Hematopoietic multipotent progenitor cell (in vitro differentiated cells): ENCODE measurements at places on chromosomes 5 and 9. TPM values are rescaled to one million over a fixed set of nuclear protein-coding genes. Genes with fewer than 3 reads are reported as not detected.

CDKN2A gene
- total RNA-seq, result 0.27 TPM

SAPCD2 gene
- total RNA-seq, result 4.8 TPM

NR2F1-AS1 gene
- not detected for total RNA-seq

MORN5 gene
- total RNA-seq, result 0.27 TPM

SURF1 gene
- total RNA-seq, result 22.9 TPM

ZBTB34 gene
- total RNA-seq, result 7.8 TPM

PCDHA5 gene
- total RNA-seq, result under 0.01 TPM

DNA sequence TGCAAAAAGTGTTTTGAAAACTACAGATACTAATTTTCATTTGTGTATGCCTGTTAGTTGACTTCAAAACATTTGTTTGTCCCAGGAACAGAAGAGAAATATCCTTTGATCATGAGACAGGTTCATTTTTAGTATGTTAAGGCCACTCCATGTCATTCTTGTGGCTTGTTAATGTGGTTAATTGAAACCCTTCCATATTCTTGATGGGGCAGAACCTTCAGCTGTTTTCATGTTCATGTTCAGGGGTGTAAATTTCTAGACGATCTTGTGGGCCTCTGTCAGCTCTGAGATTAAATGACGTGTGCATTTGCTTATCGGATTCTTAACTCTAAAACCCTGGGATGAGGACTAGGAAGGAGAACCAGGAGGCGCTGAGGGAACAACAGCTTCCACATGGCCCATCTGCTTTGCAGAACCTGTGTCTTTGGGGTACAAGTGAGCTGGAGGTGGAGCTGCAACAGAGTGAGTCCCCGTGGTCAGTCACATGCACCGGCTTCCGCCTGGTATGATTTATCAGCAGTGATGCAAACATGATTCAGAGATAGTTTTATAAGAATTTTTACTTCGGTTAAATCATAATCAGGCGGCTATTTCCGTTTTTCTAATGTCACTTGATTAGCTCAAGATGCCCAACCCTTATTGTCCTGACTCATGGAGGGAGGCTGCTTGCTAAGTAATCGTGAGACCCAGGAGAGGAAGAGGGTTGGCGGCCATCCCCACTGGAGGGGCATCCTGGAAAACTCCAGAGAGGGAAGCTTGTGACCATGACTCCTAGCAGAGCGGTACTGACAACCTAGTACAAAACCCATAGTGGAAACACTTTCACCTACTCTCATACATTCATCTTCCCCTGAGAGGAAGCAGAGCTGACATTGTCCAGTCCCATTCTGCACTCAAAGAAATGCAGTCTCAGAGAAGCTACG is 138.4 kb downstream of the C9orf152 start:
- no peak for DNase-seq

DNA sequence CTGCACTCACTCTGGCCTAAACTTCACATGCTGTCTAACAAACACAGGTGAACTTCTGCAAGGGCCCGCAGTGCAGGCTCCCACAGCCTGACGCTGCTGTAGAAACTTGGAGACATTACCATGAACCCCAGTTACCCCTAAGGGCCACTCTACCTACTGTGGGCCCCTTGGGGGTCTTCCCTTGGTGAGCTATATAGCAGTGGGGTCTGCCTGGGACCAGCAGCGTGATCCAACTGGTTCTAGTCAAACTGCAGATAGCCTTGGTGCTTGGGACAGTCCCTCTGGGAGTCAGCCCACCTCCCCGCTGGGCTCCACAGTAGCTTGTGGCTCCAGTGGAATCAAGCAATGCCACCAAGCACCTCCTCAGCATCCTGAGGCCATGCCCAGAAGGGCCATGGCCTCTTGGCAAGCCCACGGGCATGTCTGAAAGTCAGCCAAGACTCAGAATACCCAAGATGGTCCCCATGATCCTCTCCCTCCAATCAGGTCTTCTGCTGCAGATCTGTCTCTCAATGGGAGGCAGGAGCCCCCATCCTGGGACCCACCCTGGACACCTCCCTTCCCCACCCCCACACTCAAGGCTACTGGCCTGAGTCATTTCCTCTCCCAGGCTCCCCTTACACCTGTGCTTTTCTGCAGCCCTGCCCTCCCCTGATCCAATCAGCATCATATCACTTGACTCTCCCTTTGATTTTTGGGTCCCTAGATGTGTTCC is 230.0 kb upstream of the IRX1 start:
- DNase-seq, result no peak

GRCh38 chr5:101473483-101473882 is 570.4 kb upstream of the ST8SIA4 start:
- no peak for DNase-seq

DNA sequence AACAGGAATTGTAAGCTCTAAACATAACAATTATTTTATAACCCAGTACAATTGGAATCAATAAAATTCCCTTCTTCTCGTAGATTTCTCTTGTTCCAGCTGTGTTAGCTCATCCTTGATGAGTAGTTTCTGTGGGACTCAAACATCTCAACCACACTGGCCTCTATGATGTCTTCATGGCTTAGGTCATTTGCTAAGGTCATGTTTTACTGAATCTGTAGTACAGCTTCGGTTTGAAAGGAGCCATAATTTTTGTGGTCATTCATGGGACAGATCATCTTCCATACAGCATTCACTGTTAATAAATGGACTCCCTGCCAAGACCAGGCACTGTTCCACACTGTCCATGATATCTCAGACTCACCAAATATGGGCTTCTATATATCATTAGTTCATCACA is 369.0 kb upstream of the RFX3 start:
- DNase-seq, result no peak

- DNase-seq, result no peak
Observed at GRCh38 chr5:31833710-31834109, 194.8 kb downstream of the PDZD2 start.

- DNase-seq, result no peak
Observed at GRCh38 chr9:79880626-79881025, 308.9 kb downstream of the TLE4 start.

- DNase-seq, result peak; percentile 2
Observed at GRCh38 chr5:74502479-74502950, 138.0 kb downstream of the ENC1 start.

- no peak for DNase-seq
Observed at GRCh38 chr5:15901151-15901550, 278.4 kb downstream of the MARCHF11 start.

GRCh38 chr5:180093651-180094382 is 22.3 kb upstream of the RNF130 start:
- DNase-seq, result peak; percentile 77

- DNase-seq, result no peak
Observed at GRCh38 chr9:94921092-94921471, 194.6 kb downstream of the AOPEP start.

GRCh38 chr5:31359839-31360238 is 166.4 kb downstream of the CDH6 start:
- DNase-seq, result no peak
